ENCODE measurements at places on chromosomes 4 and X.

- no peak for DNase-seq
Measured at GRCh38 chr4:20273793-20274192, 22.1 kb downstream of the SLIT2 start.

DNA sequence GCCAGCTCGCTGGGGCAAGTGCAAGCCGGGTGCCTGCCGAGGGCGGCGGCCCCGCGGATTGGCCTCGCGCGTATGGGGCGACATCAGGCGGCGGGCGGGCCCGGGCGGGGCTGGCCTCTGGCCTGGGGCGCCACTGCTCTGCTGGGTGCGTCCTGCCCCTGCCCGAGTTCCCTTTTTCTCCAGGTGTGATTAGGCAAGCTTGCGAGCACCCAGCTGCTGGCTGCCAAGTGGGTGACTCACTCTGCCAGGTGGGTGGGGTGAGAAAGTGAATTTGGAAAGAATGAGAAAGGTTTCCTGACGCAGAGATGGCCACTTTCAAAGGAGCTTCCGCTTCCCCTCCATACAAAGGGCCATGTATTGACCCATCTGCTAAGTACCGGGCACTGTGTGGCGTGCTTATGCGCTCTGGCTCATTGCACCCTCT, 32.5 kb downstream of the FGFBP1 start:
- DNase-seq, result no peak

DNA sequence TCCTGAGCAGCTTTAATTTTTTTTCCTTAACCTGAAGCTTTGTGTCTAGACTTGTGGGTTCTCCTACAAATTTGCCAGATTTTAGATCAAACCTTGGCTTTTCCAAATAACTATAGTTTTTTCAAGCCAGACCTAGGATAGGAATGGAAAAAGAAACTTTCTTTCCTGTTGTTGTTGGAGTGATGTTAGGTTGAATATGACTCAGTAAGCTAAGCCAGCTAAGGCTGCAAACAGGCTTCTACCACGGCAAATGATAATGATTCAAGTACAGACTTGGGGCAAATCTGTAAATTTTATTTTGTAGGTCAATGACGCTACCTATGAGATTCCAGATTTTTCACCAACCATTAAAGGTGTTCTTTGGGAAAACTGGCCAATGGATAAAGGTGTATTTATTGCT, 45.6 kb downstream of the WDR19 start:
- DNase-seq, result no peak

GRCh38 chr4:180363815-180364214, 1879.4 kb upstream of the TENM3 start:
- DNase-seq, result no peak

DNA sequence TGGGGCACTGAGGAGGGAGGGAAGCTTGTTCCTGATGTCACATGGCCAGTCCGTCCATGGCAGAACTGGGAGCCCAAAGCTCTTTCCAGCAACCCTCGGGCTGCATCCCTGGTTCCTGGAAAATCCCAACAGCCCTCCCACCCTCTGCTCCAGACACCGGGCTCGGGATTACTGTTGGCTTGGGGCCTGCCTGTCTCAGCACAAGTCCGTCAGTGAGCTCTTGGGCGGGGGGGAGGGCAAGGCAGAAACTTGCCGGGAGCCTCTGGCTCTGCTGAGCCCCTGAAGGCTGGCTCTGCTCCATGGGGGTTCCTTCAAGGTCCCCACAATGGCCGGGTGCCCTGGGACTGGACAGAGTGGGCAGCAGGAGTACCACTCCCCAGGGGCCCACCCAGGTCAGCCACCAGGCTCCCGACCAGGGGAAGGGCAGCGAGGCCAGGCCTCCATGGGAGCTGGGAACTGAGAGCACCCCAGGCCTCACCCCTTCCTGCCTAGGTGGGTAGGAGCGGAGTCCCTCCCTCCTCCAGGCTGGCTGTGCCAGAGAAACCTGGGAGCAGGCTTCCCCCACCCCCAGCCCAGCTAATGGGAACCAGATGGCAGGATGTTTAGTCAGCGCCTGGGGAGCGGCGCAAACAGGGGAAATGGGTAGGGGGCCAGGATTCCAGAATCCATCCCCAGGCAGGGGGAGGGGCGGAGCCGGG, 6.4 kb upstream of the HAUS7 start:
- no peak for DNase-seq

GRCh38 chr4:124947622-124948265, 235.2 kb upstream of the ANKRD50 start:
- no peak for DNase-seq

DNA sequence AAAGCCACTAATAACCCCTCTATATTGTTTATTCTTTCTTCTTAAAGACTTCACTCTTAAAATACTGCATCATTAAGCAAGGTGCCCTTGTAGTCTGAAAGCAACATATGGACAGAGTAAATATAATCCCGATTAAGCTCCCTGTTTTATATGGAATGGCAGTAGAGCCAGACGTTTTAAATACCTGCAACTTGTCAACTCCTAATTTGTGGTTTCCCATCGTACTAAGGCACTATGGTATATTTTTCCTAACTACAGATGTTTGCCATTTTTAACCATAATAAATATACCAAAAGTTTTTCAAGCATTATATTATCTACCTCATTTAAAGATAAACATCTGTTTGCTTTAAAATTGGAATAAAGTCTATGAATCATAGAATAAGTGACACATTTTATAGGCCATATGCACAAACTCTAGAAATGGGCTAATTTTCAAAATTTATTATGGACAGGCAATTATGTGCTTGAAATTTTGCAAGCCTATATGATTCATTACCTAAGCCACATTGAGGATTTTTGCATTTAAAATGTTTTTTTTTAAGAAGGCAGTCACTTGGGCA, 194.6 kb downstream of the FRMPD4 start:
- no peak for DNase-seq

- no peak for DNase-seq
Measured at GRCh38 chr4:7322166-7322991, 112.4 kb downstream of the PSAPL1 start.

DNA sequence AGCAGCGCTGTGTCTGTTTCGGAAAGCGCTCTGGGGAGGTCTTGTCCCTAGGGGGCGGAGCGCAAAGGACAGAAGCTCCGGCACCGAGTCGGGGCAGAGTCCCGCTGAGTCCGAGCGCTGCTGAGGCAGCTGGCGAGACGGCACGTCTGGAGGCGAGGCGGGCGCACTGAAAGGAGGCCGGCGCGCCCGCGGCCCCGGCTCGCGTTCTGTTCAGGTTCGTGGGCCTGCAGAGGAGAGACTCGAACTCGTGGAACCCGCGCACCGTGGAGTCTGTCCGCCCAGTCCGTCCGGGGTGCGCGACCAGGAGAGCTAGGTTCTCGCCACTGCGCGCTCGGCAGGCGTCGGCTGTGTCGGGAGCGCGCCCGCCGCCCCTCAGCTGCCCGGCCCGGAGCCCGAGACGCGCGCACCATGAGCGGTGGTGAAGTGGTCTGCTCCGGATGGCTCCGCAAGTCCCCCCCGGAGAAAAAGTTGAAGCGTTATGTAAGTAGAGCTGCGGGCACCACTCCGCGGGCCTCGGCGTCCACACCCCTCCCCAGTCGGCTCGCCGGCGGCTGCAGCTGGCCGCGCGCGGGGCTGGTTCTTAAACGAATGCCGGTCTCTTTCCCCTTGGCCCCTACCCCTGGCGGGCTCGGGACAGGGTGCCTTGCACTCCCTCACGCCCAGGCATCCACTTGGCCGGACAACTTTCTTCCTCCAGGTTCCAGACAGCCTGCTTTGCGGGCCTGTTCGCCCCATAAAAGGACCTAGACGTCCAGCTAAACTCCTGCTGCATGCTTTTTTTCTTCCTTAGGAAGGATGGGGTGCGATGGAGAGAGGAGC, at the start of gene GAB1:
TSS of gene GAB1 (plus strand) at position 96 of the 819 bp plus-strand sequence. CDS start at position 409, 313 bp downstream.
- DNase-seq, result peak; percentile 62

DNA sequence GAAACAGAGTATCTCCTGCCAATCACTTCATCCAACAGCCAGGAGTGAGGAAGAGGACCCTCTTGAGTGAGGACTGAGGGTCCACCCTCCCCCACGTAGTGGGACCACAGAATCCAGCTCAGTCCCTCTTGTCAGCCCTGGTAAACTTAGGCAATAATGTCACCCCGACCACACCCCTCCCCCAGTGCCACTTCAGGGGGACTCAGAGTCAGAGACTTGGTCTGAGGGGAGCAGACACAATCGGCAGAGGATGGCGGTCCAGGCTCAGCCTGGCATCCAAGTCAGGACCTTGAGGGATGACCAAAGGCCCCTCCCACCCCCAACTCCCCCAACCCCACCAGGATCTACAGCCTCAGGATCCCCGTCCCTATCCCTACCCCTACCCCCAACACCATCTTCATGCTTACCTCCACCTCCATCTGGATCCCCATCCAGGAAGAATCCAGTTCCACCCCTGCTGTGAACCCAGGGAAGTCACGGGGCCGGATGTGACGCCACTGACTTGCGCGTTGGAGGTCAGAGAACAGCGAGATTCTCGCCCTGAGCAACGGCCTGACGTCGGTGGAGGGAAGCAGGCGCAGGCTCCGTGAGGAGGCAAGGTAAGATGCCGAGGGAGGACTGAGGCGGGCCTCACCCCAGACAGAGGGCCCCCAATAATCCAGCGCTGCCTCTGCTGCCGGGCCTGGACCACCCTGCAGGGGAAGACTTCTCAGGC, at the start of the genes CSAG1 and MAGEA12:
TSS of gene CSAG1 (minus strand) at position 461 of the 715 bp plus-strand sequence. CDS start 1,261 bp downstream, outside the sequence.
TSS of gene MAGEA12 (plus strand) at position 497 of the 715 bp plus-strand sequence. CDS start 2,405 bp downstream, outside the sequence.
- no peak for DNase-seq

- DNase-seq, result no peak
Measured at GRCh38 chr4:70927502-70928137, 25.5 kb downstream of the MOB1B start.

DNA sequence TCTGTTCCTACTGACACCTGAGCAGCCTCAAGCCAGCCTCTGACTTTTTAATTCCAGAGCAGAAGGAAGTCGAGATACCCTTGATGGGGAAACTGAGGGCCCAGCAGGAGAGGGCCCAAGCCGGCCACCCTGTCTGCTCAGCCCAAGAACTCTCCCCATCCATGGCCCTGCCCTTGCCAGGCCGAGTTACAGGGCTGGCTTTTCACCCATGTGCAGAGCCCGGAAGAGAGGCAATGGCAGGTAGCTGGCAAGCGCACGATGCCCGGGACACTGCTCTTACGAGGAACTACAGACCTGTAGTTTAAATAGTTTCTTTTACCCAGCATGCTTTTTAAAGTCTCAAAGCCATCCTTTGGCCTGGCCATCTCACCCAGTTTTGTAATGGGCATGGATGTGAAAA, 79.9 kb downstream of the MTMR1 start:
- no peak for DNase-seq

DNA sequence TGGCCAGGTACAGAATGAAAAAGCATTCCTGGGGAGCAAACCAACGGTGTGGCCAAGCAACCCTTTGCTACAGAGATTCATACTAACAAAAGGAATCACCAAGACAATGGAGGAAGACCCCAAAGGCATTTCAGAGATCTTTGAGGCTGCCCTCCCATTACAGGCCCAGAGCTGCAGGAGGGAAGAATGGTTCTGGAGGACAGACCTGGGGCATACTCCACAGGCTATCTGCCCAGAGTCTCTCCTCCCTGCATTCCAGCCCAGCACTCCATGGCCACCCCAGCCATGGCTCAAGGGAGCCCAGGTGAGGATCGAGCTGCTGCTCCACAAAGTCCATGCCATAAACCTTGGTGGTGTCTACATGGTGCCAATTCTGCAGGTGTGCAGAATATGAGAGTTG, 81.9 kb downstream of the ATP11C start:
- no peak for DNase-seq

GRCh38 chrX:53316111-53316859, 34.9 kb upstream of the IQSEC2 start:
- no peak for DNase-seq

GRCh38 chr4:25120146-25120940, 39.9 kb downstream of the SEPSECS start:
- no peak for DNase-seq

DNA sequence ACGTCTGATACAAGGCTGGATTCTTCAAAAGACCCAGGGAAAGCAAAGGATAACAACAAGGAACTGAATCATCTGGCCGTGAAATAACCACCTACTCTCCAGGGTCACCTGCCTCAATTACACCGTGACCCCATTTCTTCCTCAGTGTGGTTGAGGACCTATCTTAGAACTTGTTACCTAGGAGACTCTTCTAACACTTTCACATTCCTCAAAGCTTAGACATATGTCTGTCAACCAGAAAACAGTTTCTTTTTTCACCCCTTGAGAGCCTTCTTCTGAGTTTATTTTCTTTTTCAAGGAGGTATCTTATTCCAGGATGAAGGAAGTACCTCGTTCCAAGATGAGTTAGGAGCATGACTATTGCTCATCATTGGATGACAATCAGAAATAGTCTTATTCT, 337.8 kb downstream of the ARHGAP24 start:
- DNase-seq, result no peak

GRCh38 chr4:108535757-108536156, 84.6 kb upstream of the RPL34 start:
- DNase-seq, result no peak

GRCh38 chr4:66219401-66219800, 549.1 kb upstream of the EPHA5 start:
- DNase-seq, result no peak

DNA sequence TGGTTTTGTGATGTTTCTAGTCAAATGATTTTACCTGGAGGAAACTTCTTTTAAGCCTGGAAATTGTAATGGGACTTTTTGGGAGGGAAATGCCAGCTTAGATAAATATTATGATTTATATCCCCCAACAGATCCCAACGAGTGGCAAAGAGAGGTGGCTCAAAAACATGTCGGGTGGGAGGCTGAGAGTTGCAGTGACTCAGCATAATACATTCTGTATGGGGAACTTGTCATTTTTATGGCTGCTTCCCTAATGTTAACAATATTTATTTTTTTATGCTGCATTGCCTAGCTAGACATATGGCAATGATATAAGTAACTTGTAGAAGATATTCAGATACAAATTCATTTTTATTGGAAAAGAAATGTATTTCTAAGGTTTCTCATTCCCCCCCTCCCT, 219.0 kb downstream of the ARHGAP10 start:
- no peak for DNase-seq

- no peak for DNase-seq
Measured at GRCh38 chr4:185868983-185869382, 57.0 kb upstream of the SORBS2 start.

DNA sequence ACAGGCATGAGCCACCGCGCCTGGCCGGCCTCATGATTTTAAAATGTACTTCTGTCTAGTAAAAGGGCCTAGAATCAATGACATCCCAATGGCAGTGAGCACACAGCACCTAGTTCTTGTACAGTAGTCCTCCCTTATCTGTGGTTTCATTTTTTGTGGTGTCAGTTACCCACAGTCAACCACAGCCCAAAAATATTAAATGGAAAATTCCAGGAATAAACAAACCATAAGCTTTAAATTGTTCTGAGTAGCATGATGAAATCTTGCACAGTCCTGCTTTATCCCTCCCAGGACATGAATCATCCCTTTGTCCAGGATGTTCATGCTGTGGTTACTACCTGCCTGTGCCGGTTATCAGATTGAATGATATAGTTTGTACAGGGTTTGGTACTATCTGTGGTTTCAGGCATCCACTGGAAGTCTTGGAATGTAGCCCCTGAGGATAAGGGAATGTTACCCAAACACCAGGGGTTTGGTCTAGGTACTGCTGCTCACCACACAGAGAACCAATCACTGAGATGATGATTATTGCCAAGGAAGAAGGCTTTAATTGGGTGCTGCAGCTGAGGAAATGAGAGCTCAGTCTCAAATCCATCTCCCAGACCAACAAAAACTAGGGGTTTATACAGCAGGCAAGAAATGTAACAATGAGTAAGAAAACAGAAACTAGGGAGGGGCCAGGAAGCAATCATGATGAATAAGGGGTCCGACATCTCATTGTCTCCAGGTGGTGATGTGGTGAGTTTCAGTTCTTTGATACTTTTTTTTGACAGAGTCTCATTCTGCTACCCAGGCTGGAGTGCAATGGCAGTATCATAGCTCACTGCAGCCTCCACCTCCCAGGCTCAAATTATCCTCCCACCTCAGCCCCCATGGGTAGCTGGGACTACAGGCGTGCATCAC, 16.2 kb upstream of the FHL1 start:
- DNase-seq, result no peak
